ENCODE measurements at places on chromosomes 7 and 10. TPM values are rescaled to one million over a fixed set of nuclear protein-coding genes. Genes with fewer than 3 reads are reported as not detected.

The C7orf25 gene
- 6.4 TPM for total RNA-seq

The BICC1 gene
- 32.5 TPM for total RNA-seq

The TEX36 gene
- total RNA-seq: not detected

The DGKI gene
- total RNA-seq: 5.6 TPM

The NEUROG3 gene
- not detected for total RNA-seq

The HABP2 gene
- not detected for total RNA-seq

The SHTN1 gene
- total RNA-seq: 6.4 TPM

The ACTR1A gene
- 75.2 TPM for total RNA-seq

The TCF7L2 gene
- total RNA-seq: 17.2 TPM

The ARHGAP21 gene
- total RNA-seq: 85.6 TPM

The TMEM248 gene
- 74.5 TPM for total RNA-seq

The GNAT3 gene
- total RNA-seq: 4.0 TPM

GRCh38 chr7:137862358-137862757 lies 15.6 kb upstream of the DGKI start:
- no peak for DNase-seq

GRCh38 chr10:27844223-27844622 lies 98.6 kb upstream of the MKX start:
- DNase-seq: no peak

DNA sequence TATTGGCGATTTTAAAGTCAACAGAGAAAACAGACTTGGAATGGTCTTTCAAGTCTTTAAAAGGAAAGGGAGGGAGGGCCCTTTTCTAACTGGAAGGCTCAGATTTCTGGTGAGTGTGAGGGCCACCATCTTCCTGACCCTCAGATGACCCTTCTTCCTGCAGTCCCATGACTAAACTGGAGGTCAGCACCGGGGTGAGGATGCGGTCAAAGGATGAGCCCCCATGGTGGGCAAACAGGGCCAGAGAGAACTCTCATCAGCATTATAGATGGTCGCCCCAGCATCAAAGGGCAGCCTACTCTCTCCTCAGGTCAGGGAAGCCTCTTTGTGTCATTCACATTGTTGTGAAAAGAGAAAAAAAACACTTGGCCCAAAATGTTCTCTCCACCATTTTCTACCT lies 219.2 kb downstream of the LRMDA start:
- no peak for DNase-seq

DNA sequence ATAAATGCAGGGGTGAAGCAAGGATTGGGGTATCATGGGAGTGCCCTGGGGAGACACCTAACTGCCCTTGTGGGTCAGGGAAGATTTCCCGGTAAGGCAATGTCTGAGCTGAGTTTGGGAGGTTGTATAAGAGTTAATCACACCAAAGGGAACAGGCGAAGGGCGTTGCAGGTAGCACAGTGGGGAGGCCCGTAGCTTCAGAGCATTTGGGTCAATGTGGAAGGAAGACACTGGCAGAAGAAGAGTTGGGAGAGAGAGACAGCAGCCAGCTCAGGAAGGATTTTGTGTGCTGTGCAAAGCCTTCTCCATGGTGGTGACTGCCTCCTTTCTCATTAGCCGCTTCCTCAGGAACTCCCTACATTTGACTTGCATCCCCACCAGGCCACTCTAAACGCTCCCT lies 80.8 kb upstream of the LEP start:
- DNase-seq: no peak

- DNase-seq: peak; percentile 20
These were observed 53.5 kb downstream of the NRF1 start for GRCh38 chr7:129665013-129665401.

- DNase-seq: peak; percentile 14
These were observed 52.8 kb upstream of the SVIL start for GRCh38 chr10:29687421-29688164.

DNA sequence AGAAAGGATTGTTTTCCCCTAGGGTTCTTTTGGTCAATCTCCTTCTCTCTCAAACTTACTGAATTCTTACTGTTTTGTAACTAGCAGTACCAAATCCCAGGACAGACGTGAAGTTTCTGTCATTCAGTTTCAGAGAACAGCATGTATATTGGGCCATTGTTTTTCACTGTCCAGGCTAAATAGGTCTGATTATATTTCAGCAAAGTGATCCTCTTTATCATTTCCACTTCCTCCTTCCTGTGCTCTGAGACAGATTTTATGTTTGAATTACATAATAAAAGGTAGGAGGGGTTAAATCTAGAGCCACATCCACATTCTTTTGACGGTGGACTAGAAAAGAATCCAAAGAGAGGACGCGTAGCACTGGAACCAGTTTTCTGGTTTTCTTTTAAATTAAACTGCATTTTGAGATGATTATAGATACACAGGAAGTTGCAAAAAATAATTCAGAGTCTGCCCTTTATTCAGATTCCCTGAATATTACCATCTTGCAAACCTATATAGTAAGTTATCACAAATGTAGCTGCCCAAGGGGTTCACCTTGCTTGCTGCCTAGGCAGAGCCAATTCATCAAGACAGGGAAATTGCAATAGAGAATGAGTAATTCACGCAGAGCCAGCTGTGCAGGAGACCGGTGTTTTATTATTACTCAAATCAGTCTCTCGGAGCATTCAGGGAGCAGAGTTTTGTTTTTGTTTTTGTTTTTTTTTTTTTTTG lies 40.1 kb downstream of the AKR1E2 start:
- no peak for DNase-seq

GRCh38 chr7:20735346-20736065 lies 51.2 kb downstream of the SP8 start:
- DNase-seq: no peak

DNA sequence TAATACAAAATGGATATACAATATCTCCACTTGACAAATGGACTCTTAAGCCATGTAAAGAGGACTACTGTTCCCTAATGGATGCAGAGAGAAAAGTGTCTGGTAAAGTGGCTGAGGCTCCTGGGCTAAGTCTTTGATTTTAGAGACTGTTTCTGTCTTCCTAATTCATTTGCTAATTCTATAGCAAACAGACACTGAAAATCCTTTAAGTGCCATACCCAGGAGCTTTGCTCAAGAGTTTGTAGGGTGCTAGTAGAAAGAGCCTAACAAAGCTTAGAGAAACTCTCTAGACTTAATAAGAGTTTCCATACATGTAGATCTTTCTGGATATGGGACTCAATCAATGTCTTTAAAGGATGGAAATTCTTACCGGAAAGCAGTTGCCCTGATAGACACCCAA lies 16.7 kb downstream of the CEP55 start:
- DNase-seq: no peak

DNA sequence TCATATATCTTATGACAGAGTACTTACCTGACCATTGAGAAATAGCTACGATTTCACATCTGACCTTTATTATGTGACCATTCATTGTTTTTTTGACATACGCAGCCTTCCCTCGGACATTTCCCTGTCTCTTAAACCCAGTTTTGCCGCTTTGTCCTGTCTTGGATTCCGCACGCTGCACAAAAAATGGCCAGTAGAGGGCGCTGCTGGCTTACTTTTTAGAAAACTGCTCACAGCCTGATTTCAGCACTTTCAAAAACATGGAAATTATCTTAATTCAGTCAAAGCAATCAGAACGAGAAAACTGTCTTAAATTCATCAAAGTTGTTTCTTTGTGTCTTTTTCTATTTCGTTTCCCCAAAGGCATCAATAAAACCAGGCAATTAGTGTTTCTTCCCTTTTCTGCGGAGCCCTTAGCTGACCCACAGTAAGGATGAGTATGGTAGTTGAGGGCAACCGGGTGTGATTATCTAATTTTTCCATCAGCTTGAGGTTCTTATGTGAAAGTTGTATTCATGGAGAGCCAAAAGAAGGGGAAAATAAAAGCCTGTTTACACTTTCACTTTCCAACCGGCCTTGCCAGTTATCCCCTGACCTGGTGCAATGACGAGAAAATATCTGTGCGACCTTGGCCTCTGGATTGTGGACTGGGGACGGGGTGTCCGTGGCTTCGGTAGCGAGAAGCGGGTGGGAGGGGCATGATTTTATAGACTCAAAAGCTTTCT lies 144.4 kb downstream of the DYNC1I1 start:
- DNase-seq: peak; percentile 92

DNA sequence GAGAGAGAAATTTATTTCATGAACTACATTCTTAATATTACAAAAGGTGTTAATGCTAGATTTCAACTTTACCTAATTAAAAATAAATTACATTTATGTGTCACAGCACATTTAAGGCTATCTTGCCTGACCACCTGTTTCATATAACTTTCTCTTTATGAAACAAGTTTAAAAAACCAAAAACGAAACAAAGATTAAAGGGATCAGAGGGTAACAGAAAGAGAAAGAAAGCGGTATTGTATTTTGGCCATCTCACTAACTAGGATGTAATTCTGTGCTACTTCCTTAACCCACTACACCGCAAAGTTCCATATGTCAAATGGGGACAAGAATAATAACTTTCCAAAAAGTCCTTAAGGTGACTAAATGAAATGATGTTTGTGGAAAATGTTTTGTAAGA lies 6.3 kb upstream of the RHOBTB1 start:
- DNase-seq: no peak

DNA sequence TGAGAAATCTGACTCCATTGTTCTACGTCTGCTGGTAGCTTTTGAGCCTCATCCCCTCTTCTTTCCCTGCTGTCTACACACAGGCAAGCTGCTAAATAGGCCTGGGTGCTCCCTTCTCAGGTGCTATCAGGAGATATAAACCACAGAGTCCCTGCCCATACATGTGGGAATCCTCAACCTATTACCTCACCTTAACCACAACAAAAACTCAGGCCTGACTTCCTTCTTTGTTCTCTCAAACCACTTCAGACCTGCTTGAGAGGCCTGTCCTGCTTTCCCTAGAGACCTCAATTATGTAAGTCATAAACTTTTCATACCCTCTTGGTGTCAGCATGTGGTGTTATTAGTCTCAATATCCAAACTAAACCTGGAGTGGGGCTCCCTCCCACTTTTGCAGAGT lies 75.0 kb upstream of the MAGI2 start:
- no peak for DNase-seq

DNA sequence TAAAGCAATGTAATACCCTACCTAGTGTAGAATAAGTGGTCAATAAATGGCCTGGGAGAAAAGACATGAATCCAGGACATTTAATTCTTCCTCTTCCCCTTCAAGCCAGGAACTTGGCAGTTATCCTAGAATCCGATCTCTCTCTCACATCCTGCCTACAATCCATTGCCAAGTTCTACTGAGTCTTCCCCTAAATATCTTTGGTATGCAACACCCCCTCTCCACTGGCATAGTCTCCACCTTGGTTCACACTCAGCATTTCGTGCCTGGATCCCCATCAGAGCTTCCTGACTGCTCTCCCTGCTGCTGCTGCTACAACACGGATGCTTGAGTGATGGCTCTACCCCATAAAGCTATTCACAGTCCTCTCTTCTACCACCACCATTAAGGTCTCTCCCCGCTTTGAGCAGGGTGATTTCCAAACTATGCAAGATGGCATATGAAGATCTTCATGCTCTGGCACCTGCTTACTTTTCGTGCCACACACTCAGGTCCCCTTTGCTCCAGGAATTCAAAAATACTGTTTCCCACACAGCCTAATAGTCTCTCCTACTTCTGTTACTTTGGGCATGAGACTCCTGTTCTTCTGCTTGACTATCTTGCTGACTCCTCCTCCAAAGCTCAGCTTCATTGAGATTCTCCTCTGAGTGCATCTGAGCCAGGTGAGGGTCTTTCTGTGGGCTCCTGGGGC lies 4.8 kb downstream of the ANK3 start:
- DNase-seq: peak; percentile 50

DNA sequence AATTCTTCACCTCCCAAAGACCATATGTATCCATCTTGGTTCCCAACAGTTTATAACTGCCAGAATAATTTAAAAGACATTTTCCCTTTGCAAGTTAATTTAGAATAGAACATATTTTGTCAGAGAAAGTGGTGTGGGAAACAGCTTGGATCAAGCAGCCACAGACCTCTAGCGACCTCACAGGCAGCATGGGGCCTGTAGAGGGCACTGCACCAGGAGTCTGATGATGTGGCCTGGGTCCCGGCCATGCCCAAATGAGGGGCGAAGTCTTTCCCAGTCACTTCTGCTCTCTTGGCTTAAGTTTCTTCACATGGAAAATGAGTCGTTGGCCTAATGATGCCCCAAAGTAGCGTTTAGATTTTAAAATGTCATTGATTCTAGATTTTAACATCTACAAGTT lies 243.2 kb downstream of the SDK1 start:
- DNase-seq: no peak

GRCh38 chr7:28986765-28987110 lies 28.6 kb upstream of the TRIL start:
- DNase-seq: no peak

- peak; percentile 18 for DNase-seq
These were observed 149.3 kb upstream of the SHH start for GRCh38 chr7:155961241-155962190.

GRCh38 chr10:1365540-1366321 lies 309.5 kb downstream of the WDR37 start:
- no peak for DNase-seq

DNA sequence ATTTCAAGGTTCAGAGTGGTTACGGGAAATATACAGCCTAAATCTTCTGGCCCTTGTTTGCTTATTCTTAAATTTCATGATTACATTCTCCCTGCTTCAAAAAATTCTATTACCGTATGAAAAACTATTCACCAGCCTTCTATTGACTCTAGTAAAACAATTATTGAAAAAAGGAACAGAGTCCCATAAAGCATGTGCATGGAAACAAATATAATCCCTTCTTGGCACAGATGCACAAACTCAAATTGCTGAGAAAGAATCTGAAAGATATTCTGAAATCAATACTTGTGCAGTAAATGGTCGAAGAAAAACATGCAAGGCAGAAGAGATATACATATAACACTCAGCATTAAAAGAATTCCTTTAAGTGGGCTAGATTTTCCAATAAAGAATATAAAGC lies 83.6 kb downstream of the LRRN3 start:
- DNase-seq: peak; percentile 32

DNA sequence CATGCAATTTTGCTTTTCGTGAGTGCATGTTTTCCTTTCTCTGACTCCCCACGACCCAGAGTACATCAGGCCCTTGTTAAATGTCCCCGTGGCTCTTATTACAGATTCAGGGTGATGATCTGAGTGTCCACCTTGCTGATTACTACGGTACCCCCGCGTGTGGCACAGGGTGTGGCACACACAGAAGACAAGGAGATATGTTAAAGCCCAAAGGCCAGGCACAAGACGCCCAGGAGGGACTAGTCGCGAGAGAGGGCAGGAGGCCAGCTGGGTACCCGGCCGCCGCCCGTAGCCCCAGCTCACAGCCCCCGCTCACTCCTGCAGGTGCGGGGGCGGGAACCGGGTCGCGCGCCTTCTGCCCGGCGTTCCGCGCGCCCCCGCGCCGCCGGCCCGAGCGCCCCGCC lies 281 bp upstream of the EXOC6 start:
- no peak for DNase-seq

DNA sequence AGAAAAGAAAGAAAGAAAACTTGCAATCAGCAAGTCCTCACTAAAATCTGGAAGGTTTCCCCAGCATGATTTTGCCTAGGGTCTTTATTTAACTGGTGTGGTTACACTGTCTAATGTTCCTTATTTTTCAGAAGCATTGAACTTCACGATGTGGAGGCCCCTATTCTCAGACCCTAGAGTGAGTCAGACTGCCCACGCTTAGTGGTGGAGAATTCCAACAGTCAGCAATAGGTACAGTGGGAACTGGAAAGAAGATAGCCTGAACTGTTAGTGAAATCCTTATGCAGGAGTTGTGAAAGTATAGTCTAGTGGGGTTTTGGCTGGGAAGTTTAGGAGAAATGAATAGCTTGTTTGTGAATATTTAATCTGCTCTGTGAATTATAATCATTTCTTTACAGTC lies 115.0 kb downstream of the FZD1 start:
- no peak for DNase-seq
